ENCODE measurements at places on chromosomes 12 and 14.

GRCh38 chr12:25332143-25332542 lies 81.4 kb upstream of the KRAS start:
- DNase-seq = no peak

GRCh38 chr12:22856178-22856577 lies 231.2 kb downstream of the ETNK1 start:
- no peak for DNase-seq

- DNase-seq = no peak
Observed at GRCh38 chr12:23640754-23641153, 308.7 kb downstream of the SOX5 start.

DNA sequence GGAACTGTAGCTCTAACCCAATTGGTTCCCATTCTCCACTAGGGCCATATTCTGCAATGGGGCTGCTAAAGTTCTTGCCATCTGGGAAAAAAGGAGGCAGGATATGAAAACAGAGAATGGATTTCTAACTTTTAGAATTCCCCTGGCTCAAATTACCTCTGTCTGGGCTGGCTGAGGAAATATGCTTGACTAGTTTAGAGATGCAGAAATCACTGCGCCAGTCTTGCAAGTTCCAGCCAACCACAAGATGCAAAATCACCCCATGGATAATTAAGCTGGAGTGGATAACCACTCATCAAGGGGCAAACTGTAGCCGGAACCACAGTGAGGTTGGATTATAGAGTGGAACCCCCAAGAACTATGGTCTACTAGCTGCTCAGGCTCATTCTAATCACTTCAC lies 126.3 kb downstream of the RALGAPA1 start:
- no peak for DNase-seq

DNA sequence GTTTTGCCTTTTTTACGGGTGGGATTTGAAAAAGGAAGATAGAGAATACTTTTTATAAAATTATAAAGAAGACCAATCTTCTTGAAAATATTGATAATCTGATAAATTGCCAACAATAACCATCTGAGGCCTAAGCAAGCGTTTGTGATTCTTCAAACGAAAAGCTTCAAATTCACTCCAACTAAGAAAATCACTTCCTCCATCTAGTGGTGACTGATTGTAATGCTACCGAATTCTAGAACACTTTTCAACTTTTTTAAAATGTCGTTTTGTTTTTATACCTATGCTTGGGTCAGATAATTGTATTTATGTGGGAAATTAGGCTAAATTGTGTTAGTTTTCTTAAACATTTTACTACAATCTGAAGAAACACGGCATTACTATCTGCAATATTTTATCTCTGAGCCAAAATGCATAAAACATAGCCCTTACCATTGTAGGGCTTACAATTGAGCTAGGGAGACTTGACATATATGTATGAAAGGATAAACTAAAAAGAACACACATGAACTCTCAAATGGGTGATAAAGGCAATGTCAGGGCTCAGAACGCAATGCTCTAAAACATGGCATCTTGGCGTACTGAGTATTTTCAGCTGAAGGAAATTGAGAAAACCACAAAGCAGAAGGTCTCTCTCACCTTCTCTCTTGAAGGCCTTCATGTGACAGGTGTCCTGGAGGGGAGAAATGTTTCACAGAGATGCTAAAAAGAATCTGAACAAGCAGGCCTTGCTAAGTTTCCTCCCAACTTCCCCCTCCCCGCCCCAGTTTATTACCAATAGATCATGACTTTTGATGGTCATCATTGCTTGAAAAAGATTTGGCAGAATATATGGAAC lies 36.8 kb upstream of the G2E3 start:
- DNase-seq = no peak

All from stimulated activated CD8-positive, alpha-beta memory T cell treated with anti-CD3 and anti-CD28 coated beads, Interleukin-15, amount 100 ng/mL, for 4 hours (primary cell).